GM13977 (cell line): ENCODE measurements at places on chromosomes 7 and 10.

DNA sequence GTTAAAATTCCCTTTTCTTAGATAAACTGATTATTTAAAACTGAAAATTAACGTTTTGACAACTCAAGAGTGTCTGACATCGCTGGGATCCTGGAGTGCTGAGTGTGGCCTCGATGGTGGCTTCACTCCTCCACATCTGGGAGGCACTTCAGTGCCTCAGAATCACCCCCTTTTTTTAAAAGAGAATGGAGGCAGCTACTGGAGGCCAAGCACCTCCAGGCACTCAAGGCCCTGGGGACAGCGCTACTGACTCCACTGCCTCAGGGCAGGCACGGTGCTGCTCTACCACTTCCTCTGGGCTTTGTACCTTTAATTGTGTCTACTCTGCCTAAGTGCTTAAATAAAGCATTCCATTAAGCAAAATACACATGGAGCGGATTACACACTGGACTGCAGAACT, 27.2 kb upstream of the NCAPG2 start:
- no peak for DNase-seq

GRCh38 chr7:6026011-6026819, 5.0 kb upstream of the ANKRD61 start:
- peak; percentile 68 for DNase-seq

DNA sequence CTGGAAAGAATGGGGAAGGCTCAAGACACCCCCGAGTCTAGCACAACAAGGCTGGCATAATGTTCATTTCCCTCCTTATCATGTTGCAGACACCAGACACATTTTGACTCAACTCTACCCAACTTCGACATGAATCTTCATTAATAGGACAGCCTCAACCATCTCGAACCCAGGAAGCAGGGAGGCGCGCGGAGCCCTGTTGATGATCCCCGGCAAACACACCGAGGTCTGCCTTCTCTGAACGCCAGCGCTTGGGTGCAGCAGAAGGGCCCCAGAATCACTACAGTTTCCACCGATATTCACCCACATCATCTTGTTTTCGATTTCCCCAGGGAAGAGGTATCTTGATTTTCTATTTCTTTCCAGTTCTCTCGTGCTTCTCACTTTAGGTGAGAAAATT, 563.6 kb downstream of the TCERG1L start:
- no peak for DNase-seq

DNA sequence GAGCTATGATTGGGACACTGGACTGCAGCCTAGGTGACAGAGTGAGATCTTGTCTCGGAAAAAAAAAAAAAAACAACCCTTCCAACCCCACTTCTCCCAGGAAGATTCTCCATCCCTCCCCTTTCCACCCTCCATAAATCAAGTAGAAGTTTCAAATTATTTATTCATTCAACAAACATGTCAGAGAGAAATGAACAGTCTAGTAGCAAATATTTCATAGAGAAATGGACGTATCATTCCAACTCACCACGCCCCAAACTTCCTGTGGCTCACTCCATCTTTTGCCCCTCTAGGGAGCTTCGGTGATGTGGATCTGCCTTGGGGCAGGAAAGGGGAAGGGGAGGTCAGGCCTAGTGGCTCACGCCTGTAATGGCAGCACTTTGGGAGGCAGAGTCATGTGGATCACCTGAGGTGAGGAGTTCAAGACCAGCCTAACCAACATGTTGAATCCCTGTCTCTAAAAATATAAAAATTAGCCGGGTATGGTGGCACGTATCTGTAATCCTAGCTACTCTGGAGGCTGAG, 638 bp upstream of the TRAPPC14 start:
- DNase-seq = no peak
